ENCODE measurements at places on chromosomes 2 and 18. TPM values are rescaled to one million over a fixed set of nuclear protein-coding genes. Genes with fewer than 3 reads are reported as not detected.

The B3GNT7 gene
- 11.0 TPM for total RNA-seq

The ABCG8 gene
- not detected for total RNA-seq

The CXCR1 gene
- total RNA-seq: not detected

The ACVR1C gene
- 0.40 TPM for total RNA-seq

The GNLY gene
- total RNA-seq: not detected

The FBXO48 gene
- total RNA-seq: 0.52 TPM

The HOXD12 gene
- not detected for total RNA-seq

The MOGAT1 gene
- not detected for total RNA-seq

The C2orf15 gene
- total RNA-seq: 4.4 TPM

The KCNG2 gene
- total RNA-seq: not detected

The RIT2 gene
- not detected for total RNA-seq

The MROH2A gene
- not detected for total RNA-seq

The C2orf42 gene
- total RNA-seq: 21.1 TPM

The TRPM8 gene
- not detected for total RNA-seq
